ENCODE measurements at places on chromosomes 2 and 18.

DNA sequence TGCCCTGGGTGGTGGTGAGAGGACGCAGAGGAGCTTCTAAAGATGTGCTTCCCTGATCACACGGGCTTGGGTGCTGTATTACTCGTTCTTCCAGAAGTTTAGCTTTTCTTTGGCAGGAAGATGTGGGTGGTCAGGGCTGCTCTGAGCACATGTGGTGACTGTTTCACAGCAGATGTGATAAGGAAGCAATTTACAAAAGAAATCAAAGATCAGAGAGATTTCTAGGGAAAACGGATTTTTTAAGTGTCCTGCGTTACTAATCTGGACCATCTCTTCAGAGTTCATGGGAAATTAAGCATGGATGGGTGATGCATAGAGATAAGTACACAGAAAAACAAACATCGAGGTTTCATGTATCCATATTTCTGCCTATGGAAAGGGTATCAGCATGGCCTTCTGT lies 99.4 kb downstream of the WDSUB1 start:
- no peak for DNase-seq

- DNase-seq = no peak
Measured at GRCh38 chr2:223053484-223054192, 1.6 kb downstream of the KCNE4 start.

DNA sequence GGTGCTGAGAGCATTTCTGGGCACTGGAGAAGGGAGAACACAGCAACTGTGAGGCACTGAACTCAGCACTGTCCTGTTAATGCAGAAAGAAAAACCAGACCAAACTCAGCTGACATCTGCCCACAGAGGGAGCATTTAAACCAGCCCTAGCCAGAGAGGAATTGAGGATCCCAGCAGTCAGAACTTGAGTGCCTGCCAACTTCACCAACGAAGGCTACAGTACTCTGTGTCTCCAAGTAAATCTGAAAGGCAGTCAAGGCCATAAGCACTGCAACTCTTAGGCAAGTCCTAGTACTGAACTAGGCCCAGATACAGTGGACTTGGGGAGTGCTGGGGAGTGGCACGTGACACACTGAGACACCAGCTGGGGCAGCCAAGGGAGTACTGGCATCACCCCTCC lies 176.2 kb upstream of the ZC3H15 start:
- no peak for DNase-seq

DNA sequence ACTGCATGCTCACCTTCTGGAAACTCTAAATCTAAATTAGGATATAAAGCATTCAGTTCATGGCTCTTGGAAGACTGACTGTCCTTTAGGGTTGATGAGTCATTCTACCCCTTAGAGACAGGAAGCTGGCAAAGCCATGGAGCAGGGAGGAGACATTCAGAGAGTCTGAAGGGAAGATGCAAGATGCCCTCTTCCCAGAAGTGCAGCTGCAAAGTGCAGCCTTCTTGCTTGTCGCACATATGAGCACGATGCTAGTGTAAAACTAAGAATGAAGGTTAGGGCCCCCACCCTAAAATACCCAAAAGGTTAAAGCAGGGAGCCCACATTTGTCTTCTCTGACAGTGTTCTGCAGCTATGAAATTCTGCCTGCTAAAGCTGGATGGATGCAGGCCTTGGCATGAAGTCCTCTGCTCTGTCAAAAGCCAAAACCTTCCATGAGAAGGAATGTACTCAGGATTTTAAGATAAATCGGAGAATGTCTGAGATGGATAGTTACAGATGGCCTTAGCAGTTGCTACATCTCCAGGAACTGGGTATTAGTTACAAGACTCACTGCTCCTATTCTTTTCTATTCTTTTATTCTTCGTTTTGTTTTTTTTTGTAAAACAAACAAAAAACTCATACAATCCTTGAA lies 89.7 kb downstream of the POLE4 start:
- no peak for DNase-seq

DNA sequence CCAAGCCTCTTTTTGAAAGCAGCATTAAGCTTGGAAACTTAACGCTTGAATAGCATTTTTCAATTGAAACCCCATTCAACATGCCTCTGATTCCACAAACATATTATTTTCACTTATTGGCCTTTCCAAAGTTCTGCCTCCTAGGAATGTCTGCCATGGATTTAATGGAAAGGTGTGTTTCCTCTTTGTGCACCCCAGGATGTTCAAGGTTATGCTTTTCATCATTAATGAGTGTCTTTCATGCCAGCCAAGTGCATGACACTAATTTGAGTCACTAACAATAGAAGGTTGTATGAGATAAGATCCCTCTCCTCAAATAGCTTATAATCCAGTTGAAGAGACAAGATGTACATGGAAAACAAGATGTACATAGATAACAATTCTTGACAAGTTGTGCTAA lies 84.7 kb downstream of the ALPK2 start:
- no peak for DNase-seq

- no peak for DNase-seq
Measured at GRCh38 chr2:8090748-8091700, 590.8 kb upstream of the ID2 start.

DNA sequence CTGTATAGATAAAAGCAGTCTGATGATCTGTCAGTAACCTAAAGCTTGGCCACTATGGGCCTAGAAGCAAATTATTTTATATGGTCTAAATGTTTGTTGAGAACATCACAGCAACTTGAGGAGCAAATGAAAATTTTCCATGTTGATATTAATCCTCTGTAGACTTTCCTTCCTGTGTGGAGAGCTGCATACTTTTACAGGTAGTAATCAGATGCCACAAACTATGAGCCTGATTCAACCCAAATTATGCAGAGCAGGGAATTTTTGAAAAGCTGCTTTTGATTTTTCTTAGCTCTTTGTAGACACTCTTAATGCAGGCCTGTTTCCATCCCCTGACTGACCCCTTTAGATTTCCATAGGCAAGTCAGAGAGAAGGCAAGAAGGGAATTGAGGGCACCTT lies 17.3 kb downstream of the PAX3 start:
- no peak for DNase-seq

- no peak for DNase-seq
Measured at GRCh38 chr2:179020156-179020750, 29.7 kb downstream of the CCDC141 start.
